Mesothelial cell of epicardium (in vitro differentiated cells): ENCODE measurements at places on chromosomes 12 and 14.

GRCh38 chr12:65209655-65210043 lies 40.3 kb downstream of the LEMD3 start:
- H3K4me1 ChIP-seq, result peaks cover 22% of the 10 kb centered on the region
- DNase-seq, result no peak
- H3K27ac ChIP-seq, result peak overlapping the region; percentile 41
- no peak overlapping the region for H3K4me3 ChIP-seq

- H3K27ac ChIP-seq, result no peak overlapping the region
- H3K36me3 ChIP-seq, result no peaks in the 10 kb centered on the region
- no peaks in the 10 kb centered on the region for H3K27me3 ChIP-seq
- H3K4me3 ChIP-seq, result no peak overlapping the region
Measured at GRCh38 chr12:75825686-75826085, 205.9 kb downstream of the PHLDA1 start.

GRCh38 chr14:97707603-97708002 lies 910.4 kb downstream of the VRK1 start:
- H3K27me3 ChIP-seq, result peaks cover 12% of the 10 kb centered on the region
- no peaks in the 10 kb centered on the region for H3K36me3 ChIP-seq
- H3K27ac ChIP-seq, result no peak overlapping the region
- no peak for DNase-seq
- H3K4me3 ChIP-seq, result no peak overlapping the region

GRCh38 chr12:129651951-129652350 lies 251.9 kb downstream of the TMEM132D start:
- H3K36me3 ChIP-seq, result no peaks in the 10 kb centered on the region
- H3K27me3 ChIP-seq, result no peaks in the 10 kb centered on the region
- no peak for DNase-seq
- H3K4me3 ChIP-seq, result no peak overlapping the region

DNA sequence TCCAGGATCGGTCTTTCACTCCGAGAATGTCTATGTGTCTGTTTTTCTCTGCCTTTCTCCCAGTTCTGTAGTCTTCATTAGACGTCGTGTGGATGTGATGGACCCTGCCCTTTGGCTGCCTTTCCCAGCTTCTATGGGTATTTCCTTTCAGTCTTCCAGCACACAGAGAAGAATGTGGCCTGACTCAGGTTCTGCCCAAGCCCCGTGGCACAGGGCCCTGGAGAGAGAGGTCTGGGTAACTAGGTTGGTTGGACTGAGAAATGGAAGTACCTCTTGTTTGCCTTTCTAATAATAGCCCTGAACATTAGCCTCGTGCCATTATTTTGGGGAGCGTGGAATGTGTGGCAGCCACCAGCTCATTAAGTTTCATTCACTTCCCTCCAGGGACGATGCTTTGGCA lies 3.8 kb downstream of the FOXJ2 start:
- peaks cover 7% of the 10 kb centered on the region for H3K36me3 ChIP-seq
- no peaks in the 10 kb centered on the region for H3K27me3 ChIP-seq
- H3K4me1 ChIP-seq, result peaks cover 58% of the 10 kb centered on the region
- DNase-seq, result no peak

- H3K27ac ChIP-seq, result no peak overlapping the region
- no peak for DNase-seq
- no peaks in the 10 kb centered on the region for H3K27me3 ChIP-seq
- H3K4me3 ChIP-seq, result no peak overlapping the region
Measured at GRCh38 chr12:87676731-87677130, 352.5 kb downstream of the C12orf50 start.

DNA sequence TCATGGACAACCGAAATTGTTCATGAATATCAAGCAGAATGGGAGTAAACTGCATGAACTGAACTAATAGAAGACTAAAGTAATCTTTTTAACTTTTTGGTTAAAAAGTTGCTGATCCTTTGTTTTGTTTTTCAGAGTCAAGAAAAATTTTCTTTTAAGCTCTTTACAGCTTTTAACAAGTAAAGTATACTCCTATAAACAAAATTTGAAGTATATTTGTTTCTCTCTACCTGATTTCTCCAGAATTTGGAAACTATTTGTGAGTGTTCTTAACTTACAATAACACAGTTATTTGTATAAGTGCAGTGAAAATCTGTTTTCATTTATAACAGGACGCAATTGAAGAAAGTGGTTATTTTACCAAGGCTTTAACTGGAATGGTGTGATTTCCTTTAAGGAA lies 12.2 kb upstream of the LRRK2 start:
- H3K36me3 ChIP-seq, result peaks cover 3% of the 10 kb centered on the region
- H3K4me1 ChIP-seq, result peaks cover 5% of the 10 kb centered on the region
- no peak overlapping the region for H3K4me3 ChIP-seq

DNA sequence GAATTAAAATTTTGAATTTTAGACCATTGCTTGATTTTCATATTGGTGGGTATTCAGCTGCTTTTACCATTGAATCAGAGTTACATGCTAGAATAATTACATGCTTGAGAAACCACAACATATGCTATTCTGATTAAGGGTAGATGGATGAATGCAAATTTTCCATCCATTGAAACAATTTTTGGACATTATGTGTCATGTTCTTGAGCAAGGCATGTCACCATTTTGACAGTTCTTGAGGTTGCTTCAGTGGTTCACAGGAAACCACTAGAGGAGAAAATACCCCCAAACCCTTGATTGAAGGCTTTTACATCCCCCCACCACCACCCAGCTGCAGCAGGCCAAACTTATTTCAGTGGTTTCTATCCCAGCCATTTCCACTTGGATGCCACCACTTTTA lies 13.5 kb downstream of the UBR7 start:
- no peaks in the 10 kb centered on the region for H3K4me1 ChIP-seq
- peaks cover 38% of the 10 kb centered on the region for H3K36me3 ChIP-seq
- H3K4me3 ChIP-seq, result no peak overlapping the region
- no peak for DNase-seq

GRCh38 chr12:25775968-25776367 lies 182.5 kb upstream of the RASSF8 start:
- no peaks in the 10 kb centered on the region for H3K36me3 ChIP-seq
- H3K4me1 ChIP-seq, result peaks cover 21% of the 10 kb centered on the region
- no peak for DNase-seq
- H3K27ac ChIP-seq, result peak overlapping the region; percentile 24

- no peak for DNase-seq
- peak overlapping the region; percentile 35 for H3K4me3 ChIP-seq
- H3K36me3 ChIP-seq, result no peaks in the 10 kb centered on the region
- H3K4me1 ChIP-seq, result peaks cover 58% of the 10 kb centered on the region
Measured at GRCh38 chr14:104681689-104682074, 7.7 kb upstream of the INF2 start.

- DNase-seq, result no peak
- no peak overlapping the region for H3K4me3 ChIP-seq
- H3K36me3 ChIP-seq, result no peaks in the 10 kb centered on the region
- peaks cover 6% of the 10 kb centered on the region for H3K4me1 ChIP-seq
- no peak overlapping the region for H3K27ac ChIP-seq
Measured at GRCh38 chr12:2372178-2372577, 319.4 kb downstream of the CACNA1C start.

GRCh38 chr12:42421844-42422779 lies 96.1 kb downstream of the PPHLN1 start:
- peaks cover 9% of the 10 kb centered on the region for H3K36me3 ChIP-seq
- DNase-seq, result no peak
- H3K4me3 ChIP-seq, result no peak overlapping the region
- H3K27ac ChIP-seq, result peak overlapping the region; percentile 65
- no peaks in the 10 kb centered on the region for H3K27me3 ChIP-seq
- H3K4me1 ChIP-seq, result peaks cover 47% of the 10 kb centered on the region

DNA sequence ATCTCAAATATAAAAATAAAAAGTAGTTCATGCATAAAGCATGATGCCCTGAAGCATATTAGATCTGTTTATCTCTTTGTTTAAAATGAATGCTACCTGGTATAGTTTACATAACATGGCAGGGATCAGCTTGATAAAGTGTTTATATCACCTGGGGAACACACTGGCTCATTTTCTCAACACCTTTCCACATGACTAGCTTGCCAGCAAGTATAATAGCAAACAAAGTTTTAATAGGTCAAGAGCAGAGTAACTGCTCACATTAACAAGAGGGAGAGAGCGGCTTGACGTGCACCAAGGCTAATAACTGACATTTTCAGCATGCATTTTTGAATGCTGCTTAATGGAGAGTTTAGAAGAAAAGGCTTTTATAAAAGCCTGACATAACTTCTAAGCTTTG lies 246.4 kb downstream of the EGLN3 start:
- peaks cover 9% of the 10 kb centered on the region for H3K4me1 ChIP-seq
- no peak overlapping the region for H3K27ac ChIP-seq
- DNase-seq, result no peak
- H3K36me3 ChIP-seq, result no peaks in the 10 kb centered on the region
- peaks cover 61% of the 10 kb centered on the region for H3K27me3 ChIP-seq

DNA sequence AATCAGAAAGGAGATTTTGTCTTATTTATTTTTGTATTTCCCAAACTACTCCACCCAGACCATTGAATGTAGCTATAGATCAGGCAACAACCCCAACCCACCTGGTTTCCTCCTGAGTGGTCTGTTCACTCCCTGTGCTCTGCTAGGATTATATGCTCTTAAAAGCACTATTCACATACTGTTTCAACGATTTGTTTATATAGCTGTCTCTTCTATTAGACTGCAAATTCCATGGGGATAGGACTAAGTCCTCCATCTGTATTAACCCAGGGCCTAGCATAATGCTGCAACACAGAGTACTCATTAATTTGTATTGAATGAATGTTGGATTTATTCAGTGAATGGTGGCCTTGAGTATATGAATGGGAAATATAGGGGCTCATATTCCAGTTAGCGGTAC lies 307.6 kb downstream of the RAD51B start:
- no peaks in the 10 kb centered on the region for H3K36me3 ChIP-seq
- no peak overlapping the region for H3K4me3 ChIP-seq
- H3K27me3 ChIP-seq, result no peaks in the 10 kb centered on the region
- peak overlapping the region; percentile 56 for H3K27ac ChIP-seq
- DNase-seq, result no peak

GRCh38 chr14:21091821-21092272 lies 6.6 kb downstream of the ZNF219 start:
- no peak overlapping the region for H3K4me3 ChIP-seq
- H3K27ac ChIP-seq, result no peak overlapping the region
- H3K4me1 ChIP-seq, result peaks cover 37% of the 10 kb centered on the region
- peaks cover 25% of the 10 kb centered on the region for H3K36me3 ChIP-seq
- H3K27me3 ChIP-seq, result no peaks in the 10 kb centered on the region

GRCh38 chr14:21093018-21093417 lies 5.4 kb downstream of the ZNF219 start:
- no peak for DNase-seq
- H3K27ac ChIP-seq, result peak overlapping the region; percentile 50
- peaks cover 20% of the 10 kb centered on the region for H3K36me3 ChIP-seq
- H3K27me3 ChIP-seq, result no peaks in the 10 kb centered on the region

DNA sequence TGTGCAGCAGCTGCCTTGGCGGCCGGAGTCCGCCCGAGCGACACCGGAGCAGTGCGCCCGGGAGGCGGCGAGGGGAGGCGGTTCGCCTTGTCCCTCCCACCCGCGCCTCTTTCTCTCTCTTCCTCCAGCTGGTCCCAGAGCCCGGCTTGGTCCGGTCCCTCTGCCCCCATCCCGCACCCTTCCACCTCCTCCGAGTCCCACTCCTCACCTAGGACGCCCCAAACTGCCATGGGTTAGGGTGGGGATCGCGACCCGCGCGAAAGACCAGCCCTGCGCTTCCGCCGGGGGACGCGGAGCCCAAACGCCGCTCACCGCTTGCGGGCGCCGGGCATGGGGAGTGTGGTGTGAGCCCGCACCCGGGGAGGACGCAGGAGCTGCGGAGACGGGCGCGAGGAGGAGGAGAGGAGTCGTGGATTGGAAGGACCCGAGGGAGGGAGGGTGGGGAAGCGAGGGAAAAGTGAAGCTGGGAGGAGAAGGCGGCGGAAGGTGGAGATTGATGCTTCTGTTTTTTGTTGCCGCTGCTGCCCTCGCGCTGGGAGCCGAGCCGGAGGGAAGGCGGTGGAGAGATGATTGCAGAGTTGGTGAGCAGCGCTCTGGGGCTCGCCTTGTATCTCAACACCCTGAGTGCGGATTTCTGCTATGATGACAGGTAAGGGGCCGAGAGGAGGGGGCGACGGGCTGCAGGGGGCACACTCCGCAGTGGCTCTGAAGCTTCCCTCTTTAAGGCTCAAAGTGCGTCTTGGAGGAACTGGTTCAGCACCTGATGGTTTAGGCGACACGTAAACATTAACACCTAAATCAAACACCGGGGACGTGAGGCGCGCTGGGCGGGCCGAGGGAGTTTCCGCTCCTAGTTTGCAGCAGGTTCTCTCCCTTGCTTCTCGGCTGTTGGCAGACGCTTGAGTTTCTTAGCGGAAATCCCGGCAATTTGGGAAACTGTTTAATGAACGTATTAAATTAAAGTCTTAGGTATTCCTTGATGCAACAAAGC lies 610 bp downstream of the TMTC2 start:
- H3K4me1 ChIP-seq, result peaks cover 52% of the 10 kb centered on the region
- no peaks in the 10 kb centered on the region for H3K36me3 ChIP-seq
- H3K4me3 ChIP-seq, result peak overlapping the region; percentile 87
- H3K27me3 ChIP-seq, result no peaks in the 10 kb centered on the region
- H3K27ac ChIP-seq, result peak overlapping the region; percentile 98
- peak; percentile 42 for DNase-seq

GRCh38 chr12:55687746-55688145 lies 20.0 kb downstream of the ITGA7 start:
- H3K4me1 ChIP-seq, result no peaks in the 10 kb centered on the region
- H3K4me3 ChIP-seq, result no peak overlapping the region
- H3K27ac ChIP-seq, result no peak overlapping the region
- H3K36me3 ChIP-seq, result no peaks in the 10 kb centered on the region
- DNase-seq, result no peak

DNA sequence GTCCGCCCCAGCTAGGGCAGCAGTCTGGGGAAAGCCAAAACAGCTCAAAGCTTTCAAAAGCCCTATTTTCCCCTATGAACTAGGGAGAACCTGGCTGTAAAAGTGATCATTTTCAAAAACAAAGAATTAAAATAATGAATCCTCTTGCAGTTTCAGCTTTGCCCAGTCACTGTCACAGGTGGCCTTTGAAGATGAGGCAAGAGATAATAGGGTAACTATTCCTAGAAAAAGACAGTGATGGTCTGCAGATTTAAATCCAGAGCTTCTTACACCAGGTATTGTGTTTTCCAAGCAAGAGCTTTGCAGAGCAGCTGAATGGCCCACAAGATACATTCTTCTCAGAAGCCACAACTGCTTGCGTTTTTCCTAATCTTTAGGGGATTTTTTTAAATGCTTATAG lies 80.2 kb upstream of the NUDT4 start:
- H3K27ac ChIP-seq, result no peak overlapping the region
- no peak for DNase-seq
- no peaks in the 10 kb centered on the region for H3K27me3 ChIP-seq
- no peak overlapping the region for H3K4me3 ChIP-seq
